ENCODE measurements at places on chromosomes 13 and 19.
A peak's percentile ranks its signal among the peaks of the same experiment; 100 is the strongest.

- no peak for DNase-seq
Measured at GRCh38 chr19:413756-414420, 4.9 kb upstream of the C2CD4C start.

GRCh38 chr13:113093580-113094409 lies 11.8 kb upstream of the F7 start:
- no peak for DNase-seq

DNA sequence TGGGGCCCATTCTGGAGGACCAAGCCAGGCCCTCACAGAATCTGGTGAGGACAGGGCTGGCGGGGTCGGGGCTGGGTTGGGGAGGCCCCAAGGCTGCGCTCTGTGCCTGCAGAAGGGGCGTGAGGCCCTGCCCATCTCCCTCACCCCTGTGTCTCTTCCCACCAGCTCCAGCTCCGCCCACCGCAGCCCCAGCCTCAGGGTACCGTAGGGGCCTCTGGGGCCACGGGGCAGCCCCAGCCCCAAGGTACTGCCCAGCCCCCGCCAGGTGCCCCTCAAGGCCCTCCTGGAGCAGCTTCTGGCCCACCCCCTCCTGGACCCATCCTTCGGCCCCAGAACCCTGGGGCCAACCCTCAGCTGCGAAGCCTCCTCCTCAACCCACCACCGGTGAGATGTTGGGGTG lies 15.4 kb upstream of the PTOV1 start:
- DNase-seq = no peak

DNA sequence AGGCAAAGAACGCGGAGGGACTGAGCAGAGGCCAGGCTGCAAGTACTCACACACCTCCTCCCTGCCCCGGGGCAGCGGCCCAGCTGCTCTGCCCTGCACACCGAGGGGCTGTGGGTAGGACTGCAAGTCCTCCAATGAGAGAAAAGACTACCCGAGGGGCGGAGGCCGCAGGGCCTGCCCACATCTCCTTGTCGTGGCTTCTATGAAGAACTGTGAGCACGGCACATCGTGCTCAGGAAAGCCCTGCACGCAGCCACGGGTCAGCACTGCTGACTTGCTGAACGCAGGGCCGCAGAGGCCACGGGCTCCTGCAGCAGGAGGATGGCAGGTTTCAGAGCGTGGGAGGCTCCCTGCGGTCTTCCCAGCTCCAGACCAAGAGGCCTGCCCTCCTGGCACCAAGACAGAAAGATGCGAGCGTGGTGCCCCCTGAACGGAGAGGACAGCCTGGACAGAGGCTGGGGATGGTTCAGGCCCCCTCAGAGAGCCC lies 37.4 kb downstream of the CEBPG start:
- DNase-seq = no peak

DNA sequence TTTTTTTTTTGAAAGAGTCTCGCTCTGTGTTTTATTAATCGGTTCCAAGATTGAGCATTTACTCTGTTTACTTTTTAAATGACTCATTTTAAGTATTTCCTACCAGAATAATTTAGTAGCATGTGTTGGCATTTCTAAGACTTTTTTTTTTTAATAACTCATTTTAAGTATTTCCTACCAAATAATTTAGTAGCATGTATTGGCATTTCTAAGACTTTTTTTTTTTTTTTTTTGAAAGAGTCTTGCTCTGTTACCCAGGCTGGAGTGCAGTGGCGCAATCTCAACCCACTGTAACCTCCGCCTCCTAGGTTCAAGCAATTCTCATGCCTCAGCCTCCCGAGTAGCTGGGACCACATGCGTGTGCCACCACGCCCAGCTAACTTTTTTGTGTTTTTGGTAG lies 13.1 kb downstream of the SETDB2 start:
- no peak for DNase-seq

DNA sequence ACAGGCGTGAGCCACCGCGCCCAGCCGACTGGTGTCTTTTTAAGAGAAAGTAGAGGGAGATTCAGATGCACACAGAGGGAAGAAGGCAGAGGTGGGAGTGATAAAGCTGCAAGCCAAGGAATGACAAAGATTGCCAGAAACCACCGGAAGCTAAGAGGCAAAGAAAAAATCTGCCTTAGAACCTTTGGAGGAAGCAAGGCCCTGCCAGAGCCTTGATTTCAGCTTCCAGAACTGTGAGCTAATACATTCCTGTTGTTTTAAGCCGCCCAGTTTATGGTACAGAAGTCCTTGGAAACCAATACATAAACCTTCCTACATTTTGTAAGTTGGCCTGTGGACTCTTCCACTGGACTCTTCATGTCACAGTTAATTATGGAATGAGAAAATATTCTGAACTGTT lies 71.7 kb upstream of the SOX21 start:
- DNase-seq = no peak

GRCh38 chr13:31653730-31654129 lies 85.6 kb upstream of the RXFP2 start:
- DNase-seq = no peak

DNA sequence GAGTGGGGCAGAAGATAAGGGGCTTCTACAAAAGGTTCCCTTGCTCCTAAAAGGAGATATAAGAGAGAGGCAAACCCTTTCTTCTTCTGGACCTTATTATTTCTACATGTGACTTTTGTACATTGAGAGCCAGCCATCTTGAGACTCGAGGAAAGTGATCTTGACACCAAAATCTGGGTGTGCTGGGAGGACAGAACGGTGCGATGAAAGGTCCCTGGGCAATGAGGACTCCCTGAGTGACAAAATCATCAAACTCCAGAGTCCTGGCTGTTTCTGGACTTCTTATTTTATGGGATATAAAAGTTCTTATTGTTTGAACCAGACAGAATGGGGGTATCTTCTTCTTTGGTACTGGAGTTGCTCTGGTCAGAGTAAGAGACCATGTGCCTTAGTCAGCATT lies 411.0 kb downstream of the ZNF536 start:
- no peak for DNase-seq

GRCh38 chr19:14450168-14450874 lies 17.2 kb downstream of the PKN1 start:
- no peak for DNase-seq

DNA sequence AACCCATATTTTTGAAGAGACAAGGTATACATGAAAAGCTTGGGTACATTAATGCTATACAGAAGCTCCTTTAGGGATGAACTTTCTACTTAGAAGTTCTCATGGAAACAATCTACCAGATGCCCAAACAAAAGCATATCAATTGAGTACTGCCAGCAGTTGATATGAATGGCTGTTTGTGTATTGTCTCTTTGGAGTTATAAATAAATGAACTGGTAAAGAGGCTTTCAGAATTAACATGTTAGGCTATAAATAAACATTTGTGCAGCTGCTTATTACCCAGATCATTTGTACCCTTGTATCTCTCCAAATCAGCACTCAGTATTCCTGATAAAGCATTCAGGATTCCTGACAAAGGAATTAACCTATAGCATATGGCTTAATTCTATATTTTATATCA lies 418.9 kb downstream of the FGF14 start:
- DNase-seq = no peak

DNA sequence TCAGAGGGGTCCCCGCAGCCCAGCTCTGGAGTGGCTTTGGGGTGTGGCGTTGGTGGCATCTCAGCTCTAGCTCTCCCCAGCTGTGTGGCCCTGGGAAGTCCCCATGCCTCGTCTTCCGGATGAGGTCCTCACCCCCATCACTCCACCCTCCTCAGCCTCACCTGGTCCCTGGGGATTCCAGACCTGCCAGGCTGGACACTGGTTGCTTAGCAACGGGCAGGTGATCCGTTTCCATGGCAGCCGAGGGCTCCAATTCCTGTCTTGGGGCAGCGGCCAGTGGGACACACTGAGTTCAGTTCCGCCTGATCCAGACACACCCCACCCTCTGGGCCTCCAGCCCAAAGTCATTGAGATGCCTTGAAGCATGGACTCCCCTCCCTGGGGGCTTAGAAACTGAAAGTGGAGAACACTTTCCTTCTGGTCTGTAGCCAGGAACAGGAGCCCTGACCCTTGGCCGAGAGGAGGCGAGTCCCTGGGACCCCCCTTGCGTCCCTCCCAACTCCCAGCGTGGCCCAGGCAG lies 7.7 kb upstream of the MISP start:
- DNase-seq = no peak

DNA sequence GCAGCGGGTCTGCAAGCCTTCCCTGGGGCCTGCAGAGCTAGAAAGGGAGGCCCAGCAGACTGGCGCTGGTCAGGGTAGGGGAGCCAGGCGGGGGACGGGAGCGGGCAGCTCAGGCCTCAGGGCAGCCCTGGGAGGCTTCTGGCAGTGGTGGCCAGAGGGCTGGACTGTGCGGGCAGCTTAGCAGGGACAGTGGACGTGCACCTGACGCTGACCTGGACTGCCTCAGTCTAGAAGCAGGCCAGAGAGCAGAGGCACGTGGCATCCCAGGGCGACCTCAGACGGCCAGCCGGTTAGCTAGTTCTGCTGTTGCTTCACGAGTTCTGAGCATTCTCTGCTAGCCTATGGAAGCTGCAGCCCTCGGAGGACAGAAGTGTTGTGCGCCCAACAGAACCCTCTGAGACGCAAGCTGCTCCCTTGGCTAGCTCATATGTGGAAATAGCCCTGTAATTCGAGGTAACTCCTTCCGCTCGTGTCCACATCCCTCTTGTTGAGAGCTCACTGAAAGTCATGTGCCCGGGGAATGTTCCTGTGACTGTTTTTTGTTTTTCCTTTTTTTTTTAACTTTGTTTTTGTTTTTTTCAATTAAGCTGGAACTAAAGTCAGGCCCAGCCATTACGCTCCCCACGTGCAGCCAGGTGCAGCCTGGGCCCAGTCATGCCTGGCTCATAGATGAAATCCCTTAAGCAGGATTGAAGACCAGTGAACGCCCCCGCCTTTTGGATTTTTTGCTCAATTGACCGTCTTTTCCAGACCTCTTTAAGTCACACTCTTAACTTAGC lies 1.9 kb upstream of the FAM174C start:
- no peak for DNase-seq

DNA sequence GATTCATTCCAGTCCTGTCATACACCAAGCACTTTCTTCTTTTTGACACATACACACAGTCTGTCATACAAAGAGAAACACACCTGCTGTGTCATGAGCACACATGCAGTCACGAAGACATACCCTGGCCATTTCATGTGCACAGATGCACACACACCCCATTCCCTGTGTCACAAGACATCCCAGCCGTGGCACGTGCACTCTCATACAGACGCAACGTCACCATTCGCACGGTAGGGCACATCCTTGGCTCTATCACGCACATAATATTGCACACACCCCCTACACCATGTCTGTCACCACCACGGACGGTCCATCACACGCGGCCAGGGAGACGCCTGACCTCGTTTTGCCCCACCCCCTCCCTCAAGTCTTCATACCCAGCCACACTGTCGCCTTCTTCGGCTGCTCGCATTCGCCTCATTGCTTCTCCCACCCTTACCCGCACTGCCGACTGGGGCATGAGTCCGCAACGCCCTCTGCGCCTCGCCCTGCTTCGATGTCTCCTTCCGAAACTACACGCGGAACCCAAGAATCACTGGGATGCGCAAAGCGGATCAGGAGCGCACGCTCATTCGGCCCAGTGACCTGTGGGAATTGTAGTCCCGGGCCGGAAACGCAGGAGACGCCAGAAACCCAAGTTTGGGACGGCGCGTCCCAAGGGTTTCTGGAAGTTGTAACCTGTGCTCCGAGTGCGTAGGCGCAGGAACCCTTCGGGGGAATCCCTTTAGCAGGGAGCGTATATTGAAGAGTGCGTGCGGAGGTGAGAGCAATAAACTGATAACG lies 6.8 kb upstream of the ZNF283 start:
- DNase-seq = no peak

GRCh38 chr13:62357887-62358645 lies 942.4 kb upstream of the PCDH20 start:
- no peak for DNase-seq

DNA sequence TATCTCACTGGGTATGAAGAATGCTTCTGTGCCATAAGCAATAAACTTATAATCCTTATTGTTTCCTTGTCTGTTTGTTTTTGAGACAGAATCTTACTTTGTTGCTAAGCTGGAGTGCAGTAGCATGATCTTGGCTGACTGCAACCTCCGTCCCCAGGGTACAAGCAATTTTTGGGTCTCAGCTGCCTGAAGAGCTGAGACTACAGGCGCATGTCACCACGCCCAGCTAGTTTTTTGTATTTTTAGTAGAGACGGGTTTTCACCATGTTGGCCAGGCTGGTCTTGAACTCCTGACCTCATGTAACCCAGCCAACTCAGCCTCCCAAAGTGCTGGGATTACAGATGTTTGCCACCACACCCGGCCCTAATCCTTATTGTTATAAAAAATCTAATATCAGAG lies 112.5 kb downstream of the MYO16 start:
- no peak for DNase-seq

- DNase-seq = peak; percentile 92
Measured at GRCh38 chr19:35628565-35629331, at the start of gene RBM42. Gene RBM42, plus strand, starts transcription at chr19:35629036. Its CDS starts 118 bp downstream, at chr19:35629154.

- no peak for DNase-seq
Measured at GRCh38 chr13:43522788-43523187, 264.0 kb downstream of the ENOX1 start.

DNA sequence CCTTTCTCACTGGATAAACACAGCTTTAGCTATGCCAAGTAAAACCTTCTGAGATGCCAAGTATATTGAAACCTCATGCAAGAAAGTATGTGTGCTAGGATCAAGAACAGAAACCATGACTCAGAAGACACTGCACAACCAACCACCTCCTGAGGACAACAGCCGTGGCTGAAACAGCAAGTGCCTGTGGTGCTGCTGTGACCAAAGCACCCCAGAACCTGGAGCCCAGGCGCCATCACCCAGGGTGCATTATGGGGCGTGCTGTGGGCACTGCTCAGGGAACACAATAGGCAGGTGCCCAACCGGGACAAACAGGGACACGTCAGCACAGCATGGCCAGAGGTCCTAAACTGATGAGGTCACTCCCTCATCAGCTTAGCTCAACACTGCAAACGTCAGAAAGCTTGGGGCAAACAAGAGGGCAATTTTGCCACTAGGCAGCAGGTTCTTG lies 101.3 kb upstream of the SLC15A1 start:
- DNase-seq = no peak

DNA sequence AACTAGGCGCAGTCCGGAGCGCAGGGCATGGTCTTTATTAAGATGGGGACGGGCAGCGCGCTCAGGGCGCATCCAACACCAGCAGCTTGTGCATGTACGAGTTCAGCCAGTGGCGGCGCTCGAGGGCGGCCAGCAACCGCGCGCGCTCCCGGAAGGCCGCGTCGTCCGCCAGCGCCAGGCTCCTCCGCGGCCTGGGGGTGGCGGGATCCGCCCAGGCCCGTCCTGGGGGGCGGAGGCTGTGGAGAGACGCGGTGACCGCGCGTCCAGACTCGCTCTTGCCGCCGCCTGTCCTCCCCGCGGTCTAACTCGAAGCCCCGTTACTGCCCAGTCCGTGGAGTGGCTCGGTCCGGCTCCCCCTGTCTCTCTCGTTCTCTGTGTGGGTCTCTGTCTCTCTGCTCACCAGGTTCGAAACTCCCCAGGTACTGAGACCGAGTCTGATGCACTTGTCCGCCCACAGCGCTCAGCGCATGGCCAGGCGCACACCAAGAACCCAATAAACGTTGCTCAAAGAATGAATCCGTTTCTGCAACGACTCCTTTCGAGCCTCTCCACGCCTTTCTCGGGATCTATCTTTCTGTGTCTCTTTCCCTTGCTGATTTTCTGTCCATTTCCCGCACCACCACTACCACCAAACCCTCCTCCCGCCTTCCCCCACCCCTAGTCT lies 702 bp downstream of the PTH2 start:
- no peak for DNase-seq

GRCh38 chr13:25654322-25654721 lies 282.5 kb downstream of the ATP8A2 start:
- DNase-seq = no peak

GRCh38 chr19:31568724-31569123 lies 219.5 kb upstream of the TSHZ3 start:
- DNase-seq = no peak

All from activated T-helper 1 cell treated with Interleukin-2 at 50 U/mL for 16 hours (primary cell).